ENCODE measurements at places on chromosomes 3 and 15.

- DNase-seq: no peak
Measured at GRCh38 chr3:113626503-113627371, 69.7 kb downstream of the USF3 start.

DNA sequence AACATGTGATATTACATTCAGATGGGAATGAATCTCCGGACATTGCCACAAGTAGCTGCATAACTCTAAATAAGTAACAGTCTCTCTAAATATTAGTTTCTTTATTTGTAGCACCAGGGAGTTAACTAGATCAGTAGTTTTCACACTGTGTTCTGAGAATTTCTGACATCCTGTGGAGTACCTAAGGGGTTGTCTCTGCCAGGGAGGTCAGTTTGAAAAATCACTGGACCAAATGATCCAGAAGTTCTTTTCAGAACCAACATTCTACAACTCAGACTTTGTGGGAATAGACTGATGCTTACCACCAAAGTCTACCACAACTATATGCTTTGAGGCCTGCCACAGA is 9.0 kb upstream of the ILDR1 start:
- no peak for DNase-seq

DNA sequence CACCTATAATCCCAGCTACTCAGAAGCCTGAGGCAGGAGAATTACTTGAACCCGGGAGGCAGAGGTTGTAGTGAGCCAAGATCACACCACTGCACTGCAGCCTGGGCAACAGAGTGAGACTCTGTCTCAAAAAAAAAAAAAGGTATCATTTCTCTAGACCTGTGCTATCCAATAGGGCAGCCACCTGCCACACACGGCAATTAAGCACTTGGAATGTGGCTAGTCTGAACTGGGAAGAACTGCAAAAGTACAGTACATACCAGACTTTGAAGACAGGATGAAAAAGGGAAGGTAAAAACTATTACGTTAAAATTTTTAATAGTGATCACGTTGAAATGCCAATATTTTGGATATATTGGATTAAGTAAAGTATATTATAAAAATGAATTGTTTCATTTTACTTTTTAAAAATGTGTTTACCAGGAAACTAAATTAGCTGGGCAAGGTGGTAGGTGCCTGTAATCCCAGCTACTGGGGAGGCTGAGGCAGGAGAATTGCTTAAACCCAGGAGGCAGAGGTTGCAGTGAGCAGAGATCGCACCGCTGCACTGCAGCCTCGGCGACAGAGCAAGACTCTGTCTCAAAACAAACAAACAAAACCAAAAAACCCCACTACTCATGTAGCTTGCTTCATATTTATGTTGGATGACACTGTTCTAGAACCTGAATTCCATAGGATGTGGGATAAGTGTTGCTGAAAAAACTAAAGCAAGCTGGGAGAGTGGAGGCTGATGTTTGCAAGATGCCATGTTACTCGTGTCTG is 2.3 kb downstream of the CYP8B1 start:
- DNase-seq: no peak

DNA sequence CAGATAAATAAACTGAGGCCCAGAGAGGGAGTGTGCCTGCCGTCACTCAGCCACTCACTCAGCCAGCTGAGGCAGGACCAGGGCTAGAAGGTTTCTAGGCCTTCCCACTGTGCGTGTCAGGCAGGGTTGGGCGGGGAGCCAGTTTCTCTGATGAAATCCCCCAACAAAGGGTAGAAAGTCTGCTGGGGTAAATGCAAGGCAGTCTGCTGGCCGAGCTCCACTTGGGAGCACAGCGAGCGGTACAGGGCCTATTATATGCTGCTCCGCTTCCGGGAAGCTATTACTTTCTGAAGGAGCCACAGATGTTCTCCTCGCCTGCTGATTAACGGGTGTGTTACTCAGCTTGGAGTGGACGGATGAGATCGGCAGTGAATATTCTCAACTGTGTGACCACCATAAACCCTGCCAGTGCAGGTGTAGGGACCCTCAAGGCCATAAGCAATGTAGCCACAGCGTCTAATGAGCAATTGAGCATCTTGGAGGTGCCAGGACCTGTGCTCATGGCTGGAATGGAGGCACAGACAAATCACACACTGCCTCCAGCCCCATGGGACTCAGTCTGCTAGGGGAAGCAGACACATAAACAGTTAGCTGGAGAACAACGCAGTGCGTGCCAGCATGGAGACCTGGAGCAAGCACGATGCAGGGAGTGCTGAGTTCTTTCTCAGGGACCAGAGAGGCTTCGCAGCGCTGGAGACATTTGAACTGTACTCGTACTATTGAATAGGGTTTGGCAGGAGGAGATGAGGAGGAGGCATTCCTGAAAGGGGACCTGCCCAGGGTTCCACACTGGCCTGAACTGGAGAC is 42.1 kb downstream of the CORO2B start:
- DNase-seq: no peak

GRCh38 chr3:79018265-79018664 is 749.5 kb downstream of the ROBO1 start:
- DNase-seq: no peak

DNA sequence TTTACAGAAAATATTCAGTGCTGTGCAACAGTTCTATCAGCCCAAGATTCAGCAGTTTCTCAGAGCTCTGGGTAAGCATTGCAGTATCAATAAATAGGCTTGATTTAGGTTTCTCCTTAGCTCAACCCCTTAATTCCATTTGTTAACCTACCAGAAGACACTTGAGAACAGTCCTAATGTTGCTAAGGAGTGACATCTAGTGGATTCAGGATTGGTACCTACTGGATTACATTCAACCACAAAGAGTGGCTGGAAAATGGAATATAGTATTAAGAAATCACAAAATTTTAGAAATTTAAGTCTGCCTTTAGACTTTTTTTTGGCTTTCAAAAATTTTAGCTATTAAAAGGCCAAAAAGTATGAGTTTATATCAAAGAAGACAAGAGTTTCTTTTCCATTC is 34.7 kb downstream of the POLG start:
- DNase-seq: no peak

DNA sequence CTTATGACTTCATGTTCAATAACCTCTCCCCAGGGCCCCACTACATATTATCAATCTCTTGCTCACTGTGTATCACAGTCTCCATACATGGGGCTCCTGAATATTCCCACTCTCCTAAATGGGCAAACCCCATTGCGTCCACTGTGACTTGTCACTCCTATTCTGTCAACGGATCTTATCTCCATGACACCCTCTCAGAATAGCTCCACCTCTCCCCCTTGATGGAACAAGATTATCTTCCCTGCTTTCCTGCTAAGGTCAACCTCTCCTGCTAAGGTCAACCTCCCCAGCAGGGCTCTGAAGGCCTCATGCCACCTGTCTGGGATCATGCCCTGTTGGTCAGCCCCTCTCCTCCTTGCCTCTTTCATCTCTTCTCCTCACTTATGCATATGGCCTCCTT is 1.8 kb downstream of the CLDN18 start:
- DNase-seq: no peak

DNA sequence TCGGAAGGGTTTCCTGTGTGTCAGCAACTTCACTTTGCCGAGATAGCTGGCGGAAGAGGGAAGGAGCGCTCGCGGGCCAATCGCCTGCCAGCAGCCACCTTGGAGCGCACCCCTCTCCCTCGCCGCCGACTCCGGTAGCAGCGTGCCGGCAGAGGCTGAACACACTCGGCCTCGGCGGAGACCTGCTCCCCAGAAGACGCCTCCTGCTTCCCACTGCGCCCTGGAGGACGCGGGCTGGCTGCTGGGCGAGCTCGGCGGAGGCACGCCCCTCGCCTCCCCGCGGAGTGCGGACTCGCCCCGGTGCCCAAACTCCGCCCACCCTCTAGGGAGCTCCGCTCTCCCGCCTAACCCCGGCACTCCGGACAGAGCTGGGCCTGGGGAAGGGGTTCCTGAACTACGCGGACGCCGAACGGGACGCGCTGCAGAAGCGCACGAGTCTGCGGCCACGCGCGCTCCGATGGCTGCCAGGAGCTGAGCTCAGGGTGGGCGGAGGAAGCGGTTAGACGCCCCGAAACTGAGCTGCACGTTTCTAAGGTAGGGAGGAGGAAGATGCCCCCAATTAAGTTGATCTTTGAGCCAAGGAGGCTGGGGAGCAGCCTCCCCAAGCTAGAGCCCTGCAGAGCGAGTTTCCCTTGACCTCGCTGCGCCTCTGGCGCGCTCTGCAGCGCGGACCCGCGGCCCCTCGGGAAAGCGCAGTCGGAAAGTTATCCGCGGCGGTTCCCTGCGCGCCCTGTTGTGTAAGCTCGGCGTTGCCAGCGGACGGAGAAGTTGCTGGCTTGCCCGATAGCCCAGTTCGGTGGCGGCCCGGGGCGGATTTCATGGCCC is at the start of gene P2RY1:
P2RY1 (plus strand) TSS at position 356 of the 825 bp plus-strand sequence. CDS start 652 bp downstream, outside the sequence.
- DNase-seq: peak; percentile 16

DNA sequence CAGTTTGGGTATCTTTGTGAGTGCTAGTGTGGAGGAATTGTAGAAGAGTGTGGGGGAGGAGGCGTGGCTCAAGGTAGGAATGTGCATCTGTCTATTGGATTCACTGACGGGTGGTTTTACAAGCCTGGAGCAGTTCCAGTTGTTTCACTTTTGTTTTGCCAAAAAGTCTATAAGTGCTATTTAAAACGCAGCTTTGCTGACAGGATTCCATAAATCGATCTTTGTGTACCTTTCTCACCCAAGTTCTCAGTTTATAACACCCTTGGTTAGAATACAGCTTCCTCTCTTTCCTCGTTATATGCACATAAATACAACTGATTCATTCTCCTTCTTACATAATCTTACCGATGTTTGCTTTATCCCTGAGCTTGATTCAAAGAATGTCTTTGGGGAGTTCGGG is 123.2 kb upstream of the UBE2E2 start:
- DNase-seq: no peak

- DNase-seq: no peak
Measured at GRCh38 chr3:165196577-165197480, 645 bp upstream of the SLITRK3 start.

DNA sequence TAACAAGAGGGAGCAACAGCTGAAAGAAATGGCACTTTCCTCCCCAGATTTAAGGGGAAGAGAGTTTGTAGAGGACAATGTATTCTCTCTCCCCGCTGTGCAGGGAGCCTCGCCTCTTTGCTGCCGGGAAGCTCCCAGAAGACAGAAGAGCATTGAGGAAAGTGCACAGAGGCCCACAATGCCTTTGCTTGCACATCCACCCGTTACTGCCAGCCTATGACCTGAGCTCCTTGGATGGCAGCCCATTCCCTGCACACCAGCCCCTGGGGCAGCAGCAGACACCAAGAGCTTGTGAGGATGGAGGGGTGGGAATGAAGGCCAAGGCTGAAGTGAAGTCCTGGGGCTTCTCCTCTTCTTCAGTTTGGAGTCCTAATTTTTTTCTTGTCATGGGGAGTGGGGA is 67.0 kb downstream of the CLDN11 start:
- DNase-seq: no peak

DNA sequence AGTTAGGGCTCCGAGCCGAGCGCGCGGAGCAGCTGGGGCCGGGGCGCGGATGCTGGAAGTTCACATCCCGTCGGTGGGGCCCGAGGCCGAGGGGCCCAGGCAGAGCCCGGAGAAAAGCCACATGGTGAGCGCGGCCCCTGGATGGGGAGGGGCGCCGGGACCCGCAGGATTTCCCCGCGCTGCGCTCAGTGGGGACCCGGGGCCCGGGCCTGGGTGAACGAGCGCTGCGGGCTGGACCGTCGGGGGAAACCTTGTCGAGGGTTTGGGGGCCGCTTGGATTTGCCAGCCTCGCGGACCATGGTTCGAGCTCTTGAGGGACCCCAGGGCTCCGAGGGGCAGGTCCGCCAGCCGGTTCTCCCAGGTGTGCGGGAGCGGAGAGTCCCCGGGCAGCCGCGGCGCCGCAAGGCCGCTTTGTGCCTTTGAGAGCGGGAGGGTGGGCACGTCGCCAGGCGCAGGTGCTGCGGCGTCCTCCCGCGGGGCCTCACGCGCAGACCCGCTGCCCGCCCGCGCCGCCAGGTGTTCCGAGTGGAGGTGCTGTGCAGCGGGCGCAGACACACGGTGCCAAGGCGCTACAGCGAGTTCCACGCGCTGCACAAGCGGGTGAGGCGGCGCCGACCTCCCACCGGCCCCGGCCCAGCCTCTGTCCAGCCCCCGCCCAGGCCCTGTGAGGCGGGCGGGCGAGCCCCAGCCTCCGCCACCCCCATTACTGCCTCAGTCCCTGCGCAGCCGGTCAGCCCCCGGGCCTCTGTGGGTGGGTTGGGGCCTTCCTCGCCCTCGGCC is at the start of gene SNX22:
SNX22 (plus strand) TSS at position 5 of the 780 bp plus-strand sequence; CDS start at position 50, 45 bp downstream.
- no peak for DNase-seq

DNA sequence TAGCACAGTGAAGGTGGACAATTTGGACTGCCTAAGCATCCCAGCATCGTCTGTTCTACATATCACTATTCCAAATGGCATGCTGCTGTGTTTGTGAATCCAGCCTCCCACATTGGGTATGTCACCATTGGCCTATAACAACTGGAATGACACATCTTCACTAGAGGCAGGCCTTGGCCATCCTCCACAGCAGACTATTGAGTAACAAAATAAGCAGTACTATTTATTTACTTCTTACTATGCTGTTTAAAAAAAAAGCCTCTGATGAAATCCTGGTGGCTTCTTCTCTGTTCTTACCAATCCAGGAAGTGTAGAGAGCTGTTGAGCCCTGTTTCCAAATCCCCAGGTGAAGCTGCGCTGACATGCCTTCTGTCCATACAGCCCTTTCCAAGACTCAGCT is 30.6 kb upstream of the CERS3 start:
- DNase-seq: no peak

DNA sequence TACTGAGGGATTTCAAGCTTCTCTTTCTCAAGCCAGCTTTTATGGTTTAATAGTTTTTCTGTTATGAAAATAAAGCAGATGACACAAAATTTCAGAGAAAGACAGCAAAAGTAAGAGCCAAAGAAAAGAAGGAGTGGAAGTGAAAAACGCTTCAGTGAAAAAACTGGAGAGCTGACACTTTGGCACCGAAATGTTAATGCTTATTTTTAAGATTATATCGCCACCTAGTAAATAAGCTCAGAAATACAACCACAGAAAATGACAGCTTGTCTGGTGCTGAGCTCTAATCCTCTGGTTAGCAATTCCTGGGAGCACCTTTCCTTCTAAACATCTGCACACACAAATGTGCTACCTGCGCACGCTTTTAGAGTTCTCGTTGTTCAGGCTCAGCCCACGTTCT is 101.6 kb downstream of the ZPLD1 start:
- no peak for DNase-seq

DNA sequence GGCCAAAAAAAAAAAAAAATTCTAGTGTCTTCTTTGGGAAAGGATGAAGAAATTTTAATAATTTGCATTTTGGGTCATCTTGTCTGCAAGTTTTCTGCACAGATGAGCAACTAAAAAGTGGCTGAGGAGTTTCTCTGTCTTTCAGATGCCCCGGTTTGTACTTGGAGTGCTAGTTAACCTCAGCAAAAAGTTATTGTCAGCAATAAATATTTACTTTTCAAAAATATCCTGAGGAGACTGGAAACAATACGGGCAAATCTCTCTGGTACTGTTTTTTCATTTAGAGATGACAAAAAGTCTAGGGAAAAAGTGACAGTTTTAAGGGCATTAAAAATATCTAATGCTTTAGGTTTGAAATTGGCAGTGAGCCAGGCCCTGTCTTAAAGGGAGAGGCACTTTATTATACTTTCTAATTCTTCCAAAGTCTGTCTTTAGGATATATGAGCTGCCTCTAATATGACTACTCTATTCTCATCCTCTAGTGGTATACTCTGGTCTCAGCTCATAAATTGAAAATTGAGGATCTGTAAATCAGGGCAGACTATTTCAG is 436.0 kb upstream of the NR2F2 start:
- no peak for DNase-seq

All from kidney epithelial cell (primary cell).